HS-5 (cell line): ENCODE measurements at places on chromosomes 5 and 9.

- no peak for DNase-seq
These were observed 364.4 kb downstream of the GADD45G start for GRCh38 chr9:89969156-89969675.

DNA sequence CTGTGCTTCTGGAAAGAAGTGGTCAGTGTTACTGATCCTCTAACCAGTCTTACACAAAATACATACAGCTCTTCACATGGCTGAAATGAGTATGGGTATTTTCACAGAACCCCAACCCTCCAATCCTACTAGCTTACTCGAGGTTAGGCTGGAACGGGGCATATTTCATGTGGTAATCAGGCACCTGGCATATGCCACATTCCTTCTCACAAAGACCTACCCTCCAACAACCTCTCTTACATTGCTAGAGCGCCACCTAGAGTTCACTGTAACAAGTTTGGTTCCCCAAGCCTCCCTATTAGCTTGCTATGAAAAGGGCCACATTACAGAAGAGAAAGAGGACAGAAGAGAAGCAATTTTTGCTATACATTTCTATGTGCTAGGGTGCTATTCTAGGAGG is 597.3 kb downstream of the PRELID2 start:
- no peak for DNase-seq

GRCh38 chr9:29648601-29649000 is 2075.3 kb upstream of the C9orf72 start:
- DNase-seq, result no peak

GRCh38 chr9:125822902-125823301 is 75.7 kb downstream of the PBX3 start:
- no peak for DNase-seq

DNA sequence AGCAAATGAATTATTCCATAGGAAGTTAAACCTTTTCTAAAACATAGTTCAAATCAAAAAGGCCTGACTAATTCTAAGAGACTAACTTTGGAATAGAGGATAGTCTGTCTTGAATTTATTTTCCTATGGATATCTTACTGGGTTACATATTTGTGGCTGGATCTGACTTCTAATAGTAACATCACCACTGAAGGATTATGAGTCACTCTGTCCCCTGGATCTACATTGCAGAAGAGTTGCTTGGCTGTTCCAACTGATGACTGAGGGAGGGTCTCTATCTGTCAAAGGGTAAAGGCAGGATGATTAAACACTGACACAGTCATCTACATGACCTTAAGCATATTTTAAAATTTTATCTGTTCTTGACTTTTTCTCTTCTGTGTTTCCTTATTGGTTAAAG is 119.6 kb upstream of the FST start:
- peak; percentile 96 for DNase-seq

GRCh38 chr9:137222190-137223077 is at the start of gene RNF208:
Gene RNF208, minus strand, starts transcription at chr9:137222240. Its CDS starts 1,028 bp downstream, at chr9:137221212.
- DNase-seq, result no peak

- no peak for DNase-seq
These were observed 576.5 kb upstream of the BRINP1 start for GRCh38 chr9:119945686-119946085.

- no peak for DNase-seq
These were observed 269.2 kb downstream of the TMEM38B start for GRCh38 chr9:105963343-105964099.

- DNase-seq, result no peak
These were observed 571.9 kb downstream of the PDE4D start for GRCh38 chr5:59321642-59322041.

DNA sequence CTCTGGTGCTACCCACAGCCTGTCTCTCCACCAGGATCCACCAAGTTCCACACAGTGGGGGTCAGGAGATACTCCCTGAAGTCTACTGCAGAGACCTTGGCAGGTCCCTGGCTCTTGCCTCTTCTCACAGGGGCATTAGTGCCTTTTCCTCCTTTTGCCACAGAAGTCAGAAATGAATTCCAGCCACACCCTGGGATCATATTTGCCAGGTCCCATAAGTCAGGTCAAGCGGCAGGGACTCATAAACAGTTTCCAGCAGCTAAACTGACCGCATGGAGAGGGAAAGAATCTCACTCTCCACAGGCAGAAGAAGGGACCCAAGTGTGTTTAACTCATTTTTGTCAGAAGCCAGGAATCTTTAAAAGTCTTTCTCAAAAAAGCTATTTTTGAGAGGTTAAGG is 13.3 kb upstream of the IFNK start:
- no peak for DNase-seq

DNA sequence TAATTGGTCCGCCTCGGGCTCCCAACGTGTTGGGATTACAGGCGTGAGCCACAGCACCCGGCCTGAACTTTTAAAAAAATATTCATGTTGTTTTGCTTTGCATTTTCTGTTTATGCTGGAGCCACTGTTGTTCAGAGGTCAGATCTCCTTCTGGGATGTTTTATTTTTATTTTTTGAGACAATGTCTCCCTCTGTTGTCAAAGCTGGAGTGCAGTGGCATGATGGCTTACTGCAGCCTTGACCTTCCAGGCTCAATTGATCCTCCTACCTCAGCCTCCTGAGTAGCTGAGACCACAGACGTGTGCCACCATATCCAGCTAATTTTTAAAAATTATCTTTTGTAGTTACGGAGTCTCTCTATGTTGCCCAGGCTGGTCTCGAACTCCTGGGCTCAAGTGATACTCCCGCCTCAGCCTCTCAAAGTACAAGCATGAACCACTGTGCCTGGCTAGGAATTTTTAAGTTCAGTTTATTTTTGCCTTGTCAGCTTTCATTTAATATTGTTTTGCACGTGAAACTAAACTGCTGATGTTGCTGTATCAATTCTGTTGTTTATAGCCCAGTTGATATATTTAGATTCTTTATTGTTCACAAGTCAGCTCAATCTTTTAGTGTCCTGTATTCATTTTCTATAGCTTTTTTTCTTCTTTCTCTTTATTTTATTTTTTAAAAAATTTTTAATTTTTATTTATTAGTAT is 13.7 kb downstream of the TMEFF1 start:
- no peak for DNase-seq

GRCh38 chr5:141637123-141637766 is 448 bp downstream of the RELL2 start:
- no peak for DNase-seq

DNA sequence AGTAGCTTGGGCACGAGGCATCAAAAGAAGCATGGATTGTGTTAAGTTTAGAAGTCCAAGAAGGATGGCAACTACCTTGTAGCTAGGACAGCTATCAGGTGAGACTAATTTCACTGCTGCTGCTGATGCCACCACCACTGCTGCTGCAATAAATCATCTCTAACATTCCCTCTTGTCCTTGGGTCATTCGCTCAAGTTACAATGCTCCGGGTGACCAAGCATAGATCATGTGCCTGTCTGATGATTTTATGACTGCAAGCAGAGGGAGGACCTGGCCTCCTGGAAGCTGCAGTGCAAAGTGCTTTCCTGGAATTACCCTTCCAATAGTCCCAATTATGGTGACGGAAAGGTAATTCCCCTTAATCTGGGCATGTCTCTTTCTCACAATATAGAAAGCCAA is 334.4 kb downstream of the PRELID2 start:
- DNase-seq, result no peak

- DNase-seq, result no peak
These were observed 129.1 kb upstream of the MEF2C start for GRCh38 chr5:89011778-89012711.

DNA sequence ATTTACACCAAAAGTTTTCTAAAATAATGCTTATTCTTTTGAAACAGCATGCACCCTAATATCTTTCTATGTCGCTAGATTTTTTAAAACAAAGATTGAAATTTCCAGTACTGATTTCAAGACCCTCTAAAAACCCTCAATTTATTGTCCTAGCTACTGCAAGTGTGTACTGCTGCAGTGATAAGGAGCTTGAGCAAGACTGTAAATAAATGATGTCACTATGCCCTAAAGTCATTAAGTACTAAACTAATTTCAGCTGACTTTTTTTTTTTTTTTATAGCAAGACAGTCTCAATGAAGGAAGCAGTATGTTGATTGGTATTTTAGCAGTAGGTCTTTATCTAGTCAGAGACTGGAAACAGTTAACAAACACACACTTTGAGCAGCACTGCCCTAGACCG is 12.2 kb upstream of the MIER3 start:
- DNase-seq, result no peak

- no peak for DNase-seq
These were observed 464 bp downstream of the GDF9 start for GRCh38 chr5:132865668-132866341.

- DNase-seq, result no peak
These were observed 910 bp downstream of the TDRD7 start for GRCh38 chr9:97412626-97413385.

DNA sequence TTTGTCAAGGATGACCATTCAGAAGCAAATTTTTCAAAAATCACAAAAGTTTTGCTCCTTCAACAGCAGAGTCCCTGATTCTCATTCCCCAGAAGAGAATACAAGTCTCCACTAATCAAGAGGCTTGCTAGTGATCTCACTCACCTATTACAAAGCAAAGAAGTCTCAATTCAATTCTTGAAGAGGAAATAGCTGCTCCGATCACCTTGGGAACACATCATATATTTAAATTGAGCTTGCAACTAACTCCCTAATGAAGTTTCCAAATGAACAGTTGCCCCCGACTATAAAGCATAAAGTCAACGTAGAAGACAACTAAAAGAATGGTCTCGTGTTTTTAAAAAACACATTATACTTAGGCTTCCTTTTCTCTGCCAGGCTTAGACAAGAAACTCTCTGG is 1.6 kb downstream of the LIFR start:
- DNase-seq, result no peak

GRCh38 chr5:118220556-118221195 is 767.7 kb downstream of the DTWD2 start:
- peak; percentile 39 for DNase-seq

- no peak for DNase-seq
These were observed 9.5 kb downstream of the CEMIP2 start for GRCh38 chr9:71758785-71759184.

DNA sequence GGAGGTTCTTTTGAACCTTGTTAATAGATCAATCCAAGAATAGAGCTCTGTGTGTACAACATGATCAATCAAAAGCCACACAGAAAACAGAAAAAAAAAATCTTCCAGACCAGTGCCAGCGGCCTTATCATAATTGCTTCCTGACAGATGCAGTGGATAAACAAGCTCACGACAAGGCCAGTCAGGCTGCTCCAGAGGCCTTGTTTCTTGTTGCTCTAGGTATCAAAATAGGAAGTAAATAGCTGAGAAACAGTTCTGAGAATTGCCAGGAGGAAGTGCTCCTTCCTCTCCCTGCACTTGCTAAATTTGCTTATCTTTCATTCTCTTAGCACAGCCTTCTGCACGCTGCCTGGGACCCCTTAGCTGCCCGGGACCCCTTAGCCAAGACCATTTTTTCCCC is 199.0 kb upstream of the TARS1 start:
- no peak for DNase-seq

DNA sequence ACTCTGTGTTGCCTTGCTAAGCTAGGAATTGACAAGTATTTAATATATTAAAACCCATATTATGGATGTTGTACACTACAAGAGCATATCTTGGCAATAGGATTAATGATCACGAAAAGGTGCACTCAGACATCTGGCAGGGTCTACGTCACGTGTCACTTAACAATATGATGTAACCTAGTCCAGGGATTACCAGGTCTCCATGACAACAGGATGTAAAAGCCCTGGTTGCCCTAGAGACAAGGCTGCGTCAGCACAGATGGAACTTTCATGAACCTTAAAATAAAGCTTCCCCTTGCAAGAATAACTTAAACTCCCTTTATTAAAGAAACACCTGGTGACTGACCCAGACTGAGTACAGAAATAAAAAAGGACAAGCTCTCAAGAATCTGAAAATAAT is 717.8 kb downstream of the CDH18 start:
- DNase-seq, result no peak

GRCh38 chr9:136762915-136763648 is 1.2 kb downstream of the LCN15 start:
- no peak for DNase-seq

- no peak for DNase-seq
These were observed 90.8 kb downstream of the PCDH1 start for GRCh38 chr5:141787376-141787775.

GRCh38 chr5:180208435-180209081 is 453 bp downstream of the RASGEF1C start:
- no peak for DNase-seq
